Stimulated activated CD8-positive, alpha-beta memory T cell treated with anti-CD3 and anti-CD28 coated beads, Interleukin-4, amount 100 ng/mL, for 1 hour (primary cell): ENCODE measurements at places on chromosomes 7 and 10.

- no peak for DNase-seq
Observed at GRCh38 chr7:26958834-26959233, 94.4 kb upstream of the SKAP2 start.

GRCh38 chr10:70122742-70123141, 9.9 kb downstream of the AIFM2 start:
- DNase-seq = no peak

DNA sequence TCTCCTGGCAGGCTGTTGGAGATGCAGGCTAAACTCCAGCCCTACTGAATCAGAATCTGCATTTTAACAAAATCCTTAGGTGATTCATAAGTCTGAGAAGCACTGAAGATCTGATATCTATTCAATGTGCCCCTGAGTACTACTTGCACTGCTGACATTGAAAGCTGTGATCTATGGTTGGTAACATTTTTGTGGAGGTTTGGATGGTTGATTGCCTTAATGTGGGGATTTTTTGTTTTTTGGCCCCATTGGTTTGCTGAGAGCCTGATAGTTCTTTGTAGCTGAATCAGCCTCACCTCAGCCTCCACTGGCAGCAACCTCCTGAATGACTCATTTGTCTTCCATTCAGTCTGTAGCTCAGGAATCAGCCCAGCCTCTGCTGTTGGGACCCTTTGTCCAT, 14.7 kb upstream of the LRRN3 start:
- no peak for DNase-seq

DNA sequence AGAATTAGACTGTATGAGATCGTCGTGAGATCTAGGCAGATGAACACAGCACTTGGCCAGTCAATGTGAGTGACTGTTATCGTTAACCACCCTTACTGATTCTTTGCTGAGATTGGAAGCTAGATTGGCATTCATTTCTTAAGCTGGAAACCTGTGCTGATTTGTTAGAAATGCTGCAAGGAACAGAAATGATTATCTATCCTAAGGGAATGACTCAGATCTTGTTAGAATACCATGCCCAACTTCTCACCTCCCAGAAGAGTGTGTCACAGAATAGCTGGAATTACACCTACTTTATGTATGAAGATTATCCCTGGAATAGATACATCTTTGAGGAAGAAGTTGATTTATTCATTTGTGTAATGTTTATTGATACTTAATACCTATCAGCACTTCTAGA, 275.2 kb downstream of the AUTS2 start:
- DNase-seq = no peak

DNA sequence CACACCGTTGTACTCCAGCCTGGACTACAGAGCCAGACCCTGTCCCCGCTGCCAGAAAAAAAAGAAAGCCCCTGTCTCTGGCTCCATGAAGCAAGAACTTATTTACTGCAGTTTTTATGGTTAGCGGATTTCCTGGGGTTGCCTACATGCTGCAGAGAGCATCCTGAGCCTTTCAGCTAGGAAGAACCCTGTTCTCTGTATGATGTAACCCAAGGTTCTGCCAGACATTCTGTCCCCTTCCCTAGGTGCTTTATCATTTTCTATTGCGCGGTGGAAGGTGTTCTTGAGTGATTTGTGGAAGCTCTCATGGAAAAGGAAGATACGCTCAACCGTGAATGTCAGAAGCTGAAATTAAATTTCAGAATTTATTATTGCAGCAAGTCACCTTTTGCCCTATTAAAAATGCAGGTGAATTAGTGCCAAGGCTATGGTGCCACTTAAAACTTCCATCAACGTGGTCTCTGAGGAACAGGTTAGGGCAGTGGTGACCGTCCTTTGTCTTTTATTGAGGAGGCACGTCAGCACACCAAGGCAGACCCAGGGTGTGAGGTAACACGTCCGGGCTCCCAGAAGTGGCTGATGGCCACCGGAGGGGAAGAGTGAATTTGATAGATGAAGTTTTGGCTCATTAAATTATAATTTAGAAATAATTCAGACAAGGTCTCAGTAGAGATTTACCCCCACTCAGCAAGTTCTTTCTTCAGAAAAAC, 273.1 kb downstream of the PHTF2 start:
- DNase-seq = no peak

DNA sequence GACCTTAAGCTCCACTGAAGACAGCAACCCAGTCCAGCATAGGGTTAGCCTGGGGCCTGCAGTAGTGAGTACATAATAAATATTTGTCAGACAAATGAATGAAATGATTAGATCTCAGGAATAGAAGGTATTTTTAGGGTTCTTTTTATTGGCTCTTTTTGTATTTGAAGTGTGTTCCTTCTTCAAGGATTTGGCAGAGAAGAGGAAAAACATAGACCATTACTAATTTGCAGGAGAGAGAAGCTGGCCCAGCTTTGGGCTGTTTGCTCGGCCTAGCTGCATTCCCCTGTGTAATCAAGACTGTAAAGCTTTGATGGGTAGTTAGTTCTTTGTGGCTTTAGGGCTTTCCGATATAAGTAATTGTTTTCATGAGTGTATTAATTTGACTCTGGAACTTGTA, 64.2 kb downstream of the CNNM2 start:
- DNase-seq = no peak

GRCh38 chr7:47535035-47535703, 46.7 kb downstream of the TNS3 start:
- no peak for DNase-seq

DNA sequence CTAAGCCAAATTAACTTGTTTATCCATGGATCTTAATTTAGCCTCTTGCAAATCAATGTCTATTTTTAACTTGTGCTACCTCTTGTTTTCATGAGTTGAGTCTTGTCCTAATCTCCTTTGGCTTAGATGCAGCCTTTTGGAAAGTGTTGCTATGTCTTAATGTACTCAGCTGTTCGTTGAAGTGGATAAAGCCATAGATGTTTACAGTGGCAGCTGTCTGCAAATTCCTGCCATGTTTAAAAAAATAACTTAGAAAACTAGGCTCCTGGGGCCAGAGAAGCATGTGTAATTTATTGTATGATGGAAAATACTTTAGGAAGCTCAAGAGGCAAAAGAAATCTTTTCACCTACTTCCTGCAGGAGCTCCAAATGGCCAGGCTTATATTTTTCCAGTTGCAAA, 253.1 kb upstream of the RHOBTB1 start:
- DNase-seq = no peak

- DNase-seq = no peak
Observed at GRCh38 chr10:126099366-126099765, 203.0 kb downstream of the FANK1 start.

GRCh38 chr10:30531751-30532530, 97.6 kb downstream of the LYZL2 start:
- DNase-seq = no peak

DNA sequence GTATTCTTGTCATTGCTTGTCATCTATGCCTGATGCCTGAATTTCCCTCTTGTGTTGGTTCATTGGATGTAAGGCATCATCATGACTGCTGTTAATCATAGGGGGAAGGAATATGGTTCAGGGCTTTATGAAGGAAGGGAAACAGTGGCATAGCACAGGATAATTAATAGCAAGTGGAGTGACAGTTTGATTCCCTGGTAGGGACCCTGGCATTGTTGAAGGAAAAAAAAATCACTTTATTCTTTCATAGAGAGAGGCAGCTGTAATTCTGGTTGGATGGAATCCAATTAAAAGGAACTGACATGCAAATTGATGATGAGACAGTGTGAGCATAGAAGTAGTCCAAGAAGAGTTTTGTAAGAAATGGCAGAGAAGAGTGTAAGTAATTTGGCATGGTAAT, 121.4 kb downstream of the AUTS2 start:
- no peak for DNase-seq

DNA sequence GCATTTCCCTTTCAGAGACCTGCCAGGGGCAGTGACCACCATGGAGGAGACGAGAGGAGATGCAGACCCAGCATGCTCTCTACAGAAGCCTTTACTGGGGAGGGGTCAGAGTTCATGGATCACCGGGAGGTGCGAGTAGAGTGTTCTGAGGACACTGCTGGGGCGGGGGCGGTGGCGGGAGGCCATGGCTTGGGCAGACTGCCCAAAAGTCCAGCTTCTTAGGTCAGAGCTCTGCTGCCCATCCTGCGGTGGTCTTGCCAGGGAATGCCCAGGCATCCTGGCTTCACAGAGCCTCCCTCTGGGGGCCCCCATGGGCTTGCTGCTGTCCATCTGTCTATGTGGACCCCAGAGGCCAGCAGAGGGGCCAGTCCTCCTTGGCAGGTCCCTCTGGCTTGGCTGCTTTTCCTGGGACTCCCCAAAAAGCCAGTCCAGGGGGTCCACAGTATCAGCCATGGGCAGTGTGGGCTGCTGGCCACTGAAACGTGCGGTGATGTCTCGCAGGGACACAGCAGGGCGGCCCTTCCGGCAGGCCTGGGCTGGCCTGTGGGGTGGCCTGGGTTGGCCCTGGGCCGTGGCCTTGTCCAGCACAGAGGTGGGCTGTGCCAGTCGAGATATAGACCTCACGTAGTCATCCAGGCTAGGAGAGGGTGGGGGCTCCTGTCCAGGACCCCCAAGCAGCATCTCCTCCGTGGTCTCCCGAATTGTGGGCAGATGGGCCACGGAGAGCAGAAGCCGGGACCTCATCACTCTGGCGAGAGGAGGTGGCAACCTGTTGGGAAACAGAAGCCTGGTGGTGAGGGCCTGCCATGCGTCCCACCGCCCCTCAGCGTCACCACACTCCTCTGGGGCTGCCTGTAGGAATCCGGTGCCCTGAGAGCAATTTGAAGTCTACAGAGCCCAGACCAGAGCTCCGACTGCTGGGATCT, 1.1 kb downstream of the DEPP1 start:
- DNase-seq = no peak

GRCh38 chr7:145497911-145498525, 618.6 kb upstream of the CNTNAP2 start:
- no peak for DNase-seq

GRCh38 chr7:41796331-41796730, 93.4 kb upstream of the INHBA start:
- DNase-seq = no peak

- DNase-seq = no peak
Observed at GRCh38 chr7:76016191-76016947, 22.0 kb upstream of the TMEM120A start.

- DNase-seq = no peak
Observed at GRCh38 chr10:80443531-80443974, 10.6 kb upstream of the TSPAN14 start.

- DNase-seq = no peak
Observed at GRCh38 chr10:118457824-118458428, 115.8 kb upstream of the FAM204A start.

GRCh38 chr7:111045449-111045848, 45.5 kb upstream of the LRRN3 start:
- no peak for DNase-seq

- no peak for DNase-seq
Observed at GRCh38 chr7:108236681-108237415, 106.7 kb upstream of the LAMB4 start.

GRCh38 chr7:143013893-143014292, 13.0 kb downstream of the OR9A2 start:
- DNase-seq = no peak

- DNase-seq = no peak
Observed at GRCh38 chr7:30032310-30033125, 4.3 kb downstream of the PLEKHA8 start.

- no peak for DNase-seq
Observed at GRCh38 chr7:47401611-47402570, 180.0 kb downstream of the TNS3 start.

DNA sequence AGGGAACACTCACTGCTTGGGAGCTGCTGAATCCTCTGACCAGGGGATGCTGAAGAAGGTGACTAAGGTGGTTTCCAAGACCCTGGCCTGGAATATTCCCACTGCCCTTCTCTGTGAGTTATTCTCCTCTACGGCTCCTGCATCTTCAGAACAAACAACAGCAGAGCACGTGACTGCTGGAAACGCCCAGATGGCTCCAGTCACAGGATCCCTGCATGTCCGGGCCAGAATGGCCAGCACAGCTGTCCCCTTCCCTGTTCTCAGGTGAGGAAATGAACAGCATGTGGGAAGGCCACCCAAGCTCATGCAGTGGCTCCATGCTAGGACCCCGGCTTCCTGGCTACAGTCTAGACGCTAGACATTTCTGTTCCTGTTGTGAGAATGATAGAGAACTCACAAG, 43.1 kb downstream of the GHRHR start:
- no peak for DNase-seq

GRCh38 chr7:115844857-115845256, 185.7 kb downstream of the TFEC start:
- no peak for DNase-seq

DNA sequence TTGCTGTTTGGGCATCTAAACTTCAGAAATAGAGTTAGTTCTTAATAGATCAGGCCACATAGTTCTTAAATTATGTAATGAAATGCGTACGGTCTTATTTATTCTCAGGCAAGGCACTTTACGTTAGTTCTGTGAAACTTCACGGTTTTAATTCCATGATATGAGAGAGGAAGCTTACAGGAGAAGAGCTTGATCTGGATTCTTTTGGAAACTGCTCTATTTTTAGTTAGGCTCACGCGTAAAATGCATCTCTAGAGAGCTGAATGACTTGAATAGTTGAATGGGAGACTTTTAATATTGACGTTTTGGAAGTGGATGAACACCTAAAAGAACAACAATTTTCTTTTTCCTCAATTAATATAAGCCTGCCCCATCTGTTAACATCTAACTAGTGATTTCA, 71.1 kb downstream of the PRKG1 start:
- DNase-seq = no peak

- DNase-seq = no peak
Observed at GRCh38 chr10:23155169-23155568, 36.9 kb upstream of the PTF1A start.

- no peak for DNase-seq
Observed at GRCh38 chr7:30928254-30928872, 16.7 kb downstream of the AQP1 start.

DNA sequence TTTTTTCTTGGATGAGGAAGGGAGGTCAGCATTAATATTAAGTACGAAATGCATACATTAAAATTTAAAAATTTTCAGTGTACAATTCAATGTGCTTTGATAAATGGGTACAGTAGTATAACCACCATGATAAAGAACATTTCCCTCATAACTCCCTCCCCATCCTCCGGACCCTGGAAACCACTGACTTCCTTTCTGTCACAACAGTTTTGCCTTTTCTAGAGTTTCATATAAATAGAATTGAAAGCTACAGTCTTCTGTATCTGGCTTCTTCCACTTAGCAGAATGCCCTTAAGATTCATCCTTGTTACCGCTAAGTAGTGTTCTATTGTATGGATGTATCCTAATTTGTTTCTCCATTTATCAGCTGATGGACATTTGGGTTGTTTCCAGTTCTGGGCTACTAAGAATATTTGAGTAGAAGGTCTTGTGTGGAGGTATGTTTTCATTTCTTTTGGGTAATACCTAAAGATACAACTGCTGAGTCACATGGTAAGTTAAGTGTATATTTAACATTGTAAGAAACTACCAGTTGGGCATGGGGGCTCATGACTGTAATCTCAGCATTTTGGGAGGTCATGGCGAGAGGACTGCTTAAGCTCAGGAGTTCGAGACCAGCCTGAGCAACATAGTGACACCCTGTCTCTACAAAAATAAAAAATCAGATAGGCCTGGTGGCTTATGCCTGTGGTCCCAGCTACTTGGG, 30.8 kb downstream of the ABI1 start:
- DNase-seq = no peak
